ENCODE measurements at places on chromosomes 7 and 10.

GRCh38 chr10:93852476-93853095 lies 41.2 kb upstream of the SLC35G1 start:
- no peak for DNase-seq

GRCh38 chr7:149071182-149071635 lies 19.3 kb downstream of the ZNF786 start:
- no peak for DNase-seq

DNA sequence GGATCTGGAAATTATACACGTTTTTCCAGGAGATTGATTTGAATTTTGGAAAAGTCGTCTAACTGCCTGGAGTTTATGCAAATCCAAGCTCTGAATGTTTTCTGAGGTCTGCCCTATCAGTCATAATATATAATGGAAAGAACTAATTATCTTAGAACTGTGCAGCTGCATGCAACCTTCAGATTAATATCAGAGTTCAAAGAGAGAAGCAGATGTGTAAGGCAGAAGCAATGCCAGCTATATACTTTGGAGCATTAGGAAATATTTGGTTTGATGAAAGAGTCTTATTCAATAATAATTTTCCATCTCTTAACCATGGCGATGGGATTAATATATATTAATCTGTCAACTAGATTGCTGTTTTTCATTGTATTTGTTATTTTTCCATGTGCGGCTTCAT lies 500.9 kb downstream of the NEBL start:
- DNase-seq: no peak

DNA sequence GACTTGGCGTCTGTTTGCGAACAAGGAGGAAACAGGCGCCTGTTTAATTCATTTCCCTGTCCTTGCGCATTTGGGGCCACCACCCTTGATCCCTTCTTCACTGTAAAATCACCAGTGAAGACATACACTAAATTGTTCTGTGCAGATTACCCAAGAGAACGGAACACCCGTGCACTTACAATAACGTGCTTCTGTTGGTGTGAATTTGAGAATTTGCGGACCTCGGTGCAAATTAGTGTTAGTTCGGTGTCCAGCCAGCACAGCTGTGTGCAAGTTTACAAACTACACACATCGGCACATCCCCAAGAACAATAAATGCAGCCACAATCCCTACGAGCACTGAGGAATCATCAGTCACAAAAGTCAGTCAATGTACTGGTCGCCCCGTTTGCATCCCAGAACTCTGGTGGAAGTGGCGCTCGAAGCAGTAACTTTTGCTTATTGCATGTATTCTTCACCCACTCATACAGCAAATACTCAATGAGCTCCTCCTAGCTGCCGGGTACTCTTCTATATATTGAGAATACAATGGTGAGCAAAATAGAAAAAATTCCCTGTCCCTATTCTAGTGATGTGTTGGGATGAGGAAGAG lies 786 bp upstream of the CNOT4 start:
- DNase-seq: no peak

- peak; percentile 62 for DNase-seq
These were observed 100.1 kb downstream of the HIP1 start for GRCh38 chr7:75638594-75639070.

DNA sequence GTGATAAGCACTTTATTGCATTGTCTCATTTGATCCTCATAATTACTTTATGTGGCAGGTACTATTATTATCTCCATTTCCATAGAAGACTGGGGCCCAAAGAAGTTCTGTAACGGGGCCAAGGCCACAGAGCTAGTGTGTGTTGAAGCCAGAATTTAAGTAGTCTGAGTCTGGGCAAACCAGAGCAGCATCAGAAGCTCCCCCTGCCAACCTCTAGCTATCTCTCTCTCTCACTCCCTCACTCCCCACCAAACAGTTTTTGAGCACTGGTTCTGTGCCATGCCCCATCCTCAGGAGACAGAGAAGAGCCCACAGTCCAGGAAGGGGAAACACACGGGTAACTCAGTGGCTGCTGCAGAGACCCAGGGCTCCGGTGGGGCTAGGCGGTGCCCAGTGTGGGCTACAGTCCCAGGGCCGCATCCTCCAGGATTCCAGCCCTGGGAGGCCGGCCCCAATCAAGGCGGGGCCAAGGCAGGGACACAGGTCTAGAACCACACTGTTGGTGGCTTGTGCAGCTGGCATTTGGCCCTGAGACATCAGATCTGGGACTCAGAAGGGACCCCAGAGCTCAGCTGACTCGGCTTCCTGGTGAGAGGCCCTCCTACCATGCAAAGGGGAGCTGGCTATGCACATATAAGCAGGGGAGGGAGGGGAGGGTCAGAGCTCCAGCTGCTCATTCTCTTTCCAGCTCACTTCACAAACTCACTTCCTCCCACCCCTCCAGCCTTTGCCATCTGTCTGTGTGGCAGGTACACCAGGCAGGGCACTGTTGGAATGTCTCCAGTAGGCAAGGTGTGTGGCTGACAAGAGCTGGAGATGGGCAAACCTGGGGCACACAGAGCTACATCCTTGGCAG lies 34.4 kb downstream of the COL13A1 start:
- no peak for DNase-seq

DNA sequence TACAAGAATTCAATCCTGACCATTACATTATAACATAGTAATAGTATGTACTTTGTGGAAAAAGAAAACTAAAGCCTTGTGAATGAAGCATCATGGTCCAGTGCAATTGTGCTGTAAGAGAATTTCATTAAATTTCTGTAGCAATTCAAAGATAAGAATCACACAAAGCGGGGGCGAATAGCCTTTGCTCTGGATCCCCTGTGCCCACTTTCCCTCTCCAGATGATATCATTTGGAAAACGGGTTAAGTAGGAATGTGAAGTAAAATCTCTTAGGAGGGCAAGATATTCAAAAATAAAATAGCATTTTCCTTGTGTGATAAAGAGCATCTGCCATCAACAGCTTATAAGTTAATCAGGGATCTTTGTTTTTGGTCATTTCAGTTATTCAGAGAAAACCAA lies 177.1 kb downstream of the CHRM2 start:
- no peak for DNase-seq

- no peak for DNase-seq
These were observed 322.3 kb upstream of the PODXL start for GRCh38 chr7:131878777-131879176.

DNA sequence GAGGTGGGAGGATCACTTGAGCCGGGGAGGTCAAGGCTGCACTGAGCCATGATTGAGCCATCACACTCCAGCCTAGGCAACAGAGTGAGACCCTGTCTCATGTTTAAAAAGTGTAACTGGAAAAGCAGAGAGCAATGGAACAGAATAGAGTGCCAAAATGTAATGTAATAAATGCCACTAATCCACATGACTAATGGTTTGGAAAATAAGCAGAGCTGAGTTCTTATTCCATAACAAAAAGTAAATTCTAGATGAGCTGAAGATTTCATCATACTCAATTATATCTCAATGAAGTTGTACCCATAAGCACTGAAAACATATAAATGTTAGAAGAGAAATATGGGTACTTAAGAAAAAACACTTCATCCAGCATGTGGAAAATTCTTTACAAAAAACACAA lies 132.6 kb downstream of the USP6NL start:
- no peak for DNase-seq

DNA sequence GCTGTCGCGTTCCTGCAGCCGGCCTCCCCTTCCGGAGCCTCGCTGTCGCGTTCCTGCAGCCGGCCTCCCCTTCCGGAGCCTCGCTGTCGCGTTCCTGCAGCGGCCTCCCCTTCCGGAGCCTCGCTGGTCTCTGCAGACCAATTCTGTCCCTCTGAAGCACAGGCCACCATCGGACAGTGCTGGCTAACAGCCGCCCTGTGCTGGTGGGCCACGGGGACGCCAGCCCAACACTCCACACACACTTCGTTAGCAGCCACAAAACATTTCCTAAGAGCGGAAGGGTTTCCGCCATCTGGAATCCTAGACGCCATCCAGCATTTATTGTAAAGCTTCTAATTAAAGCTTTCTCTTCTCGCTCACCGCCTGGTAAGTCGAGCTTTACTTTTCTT lies 11.2 kb downstream of the GPER1 start:
- DNase-seq: no peak

- no peak for DNase-seq
These were observed 64.6 kb downstream of the TFEC start for GRCh38 chr7:115965796-115966475.

- no peak for DNase-seq
These were observed 20.3 kb downstream of the DRGX start for GRCh38 chr10:49375611-49376010.
